H4 (cell line): ENCODE measurements at places on chromosomes 4 and X. TPM values are rescaled to one million over a fixed set of nuclear protein-coding genes. Genes with fewer than 3 reads are reported as not detected.
A peak's percentile ranks its signal among the peaks of the same experiment; 100 is the strongest.

- no peak for DNase-seq
Observed at GRCh38 chr4:10773010-10773409, 88.4 kb upstream of the CLNK start.

DNA sequence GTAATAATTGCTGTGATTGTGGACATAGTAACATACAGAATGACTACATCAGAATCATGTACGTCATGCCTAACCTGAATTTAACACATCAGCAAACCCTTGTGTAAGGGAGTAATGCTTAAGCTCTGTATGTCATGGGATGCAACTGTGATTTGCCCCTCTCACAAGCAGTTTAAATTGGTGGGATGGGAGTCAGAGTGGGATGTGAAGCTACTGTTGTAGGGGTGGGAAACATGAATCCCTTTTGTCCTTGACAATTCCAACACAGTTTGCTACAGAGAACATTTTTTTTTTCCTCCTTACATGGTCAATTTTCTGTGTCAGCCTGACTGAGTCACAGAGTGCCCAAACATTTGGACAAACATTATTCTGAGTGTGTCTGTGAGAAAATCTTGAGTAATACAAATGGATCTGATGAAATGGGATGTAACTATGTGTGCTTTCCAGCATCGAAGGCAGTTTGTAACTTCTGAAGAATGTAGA, 392.8 kb downstream of the GPM6A start:
- peak; percentile 77 for DNase-seq

GRCh38 chrX:11329021-11329420, 35.8 kb downstream of the AMELX start:
- no peak for DNase-seq

- no peak for DNase-seq
Observed at GRCh38 chrX:29155286-29155685, 568.0 kb downstream of the IL1RAPL1 start.

DNA sequence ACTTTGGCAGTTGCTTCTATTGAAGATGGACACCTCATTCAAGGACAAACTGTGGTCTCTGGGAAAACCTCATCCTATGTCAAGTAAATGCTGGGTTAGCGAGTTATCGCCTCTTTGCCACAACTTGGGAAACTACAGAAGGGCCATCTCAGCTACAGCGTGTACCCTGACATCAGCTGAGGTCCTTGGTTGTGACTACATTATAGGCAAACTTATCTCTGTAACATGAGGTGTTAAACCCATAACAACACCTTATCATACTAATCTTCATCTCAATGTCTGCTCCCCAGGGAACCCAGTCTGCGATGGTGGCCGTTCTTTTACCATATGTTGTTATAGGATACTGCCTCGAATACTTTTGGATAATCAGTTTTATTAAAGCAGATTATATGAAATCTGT, 1862.7 kb downstream of the STIM2 start:
- DNase-seq = no peak

DNA sequence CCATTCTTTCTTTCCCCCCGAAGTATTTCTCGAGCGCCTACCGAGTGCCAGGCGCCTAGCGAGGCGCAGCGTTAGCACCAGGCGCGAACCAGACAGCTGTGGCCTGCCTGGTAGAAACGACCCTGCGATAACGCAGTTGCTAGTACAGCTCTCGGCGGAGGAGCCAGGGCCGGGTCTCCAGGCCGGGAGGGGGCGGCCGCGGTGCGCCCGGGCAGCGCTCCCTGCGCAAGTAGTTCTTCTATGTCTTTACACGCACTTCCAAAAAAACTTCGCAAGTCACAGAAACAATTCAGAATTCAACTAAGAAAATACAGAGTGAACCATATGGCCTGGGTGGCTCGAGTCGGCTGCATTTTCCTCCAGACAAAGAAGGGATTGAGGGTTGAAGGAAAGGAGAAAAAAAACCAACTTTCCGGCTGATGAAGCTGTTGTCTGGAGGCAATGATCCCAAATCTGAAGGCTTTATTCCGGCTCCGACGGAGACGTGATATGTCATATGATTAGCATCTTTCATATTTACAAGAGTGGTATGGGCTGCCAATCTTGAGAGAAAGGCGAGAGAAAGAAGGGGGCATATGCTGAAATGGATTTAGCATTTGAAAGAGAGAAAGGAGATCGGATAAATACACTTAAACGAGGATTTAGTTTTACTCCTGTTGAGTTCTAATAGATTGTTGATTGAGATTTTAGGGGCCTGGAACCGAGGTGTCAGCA, 7.2 kb upstream of the NEUROG2 start:
- no peak for DNase-seq

GRCh38 chrX:43998374-43998773, 25.2 kb upstream of the NDP start:
- no peak for DNase-seq

GRCh38 chr4:6719611-6720179, 3.7 kb downstream of the BLOC1S4 start:
- no peak for DNase-seq

- DNase-seq = no peak
Observed at GRCh38 chrX:31600823-31601222, 529.0 kb upstream of the FTHL17 start.

DNA sequence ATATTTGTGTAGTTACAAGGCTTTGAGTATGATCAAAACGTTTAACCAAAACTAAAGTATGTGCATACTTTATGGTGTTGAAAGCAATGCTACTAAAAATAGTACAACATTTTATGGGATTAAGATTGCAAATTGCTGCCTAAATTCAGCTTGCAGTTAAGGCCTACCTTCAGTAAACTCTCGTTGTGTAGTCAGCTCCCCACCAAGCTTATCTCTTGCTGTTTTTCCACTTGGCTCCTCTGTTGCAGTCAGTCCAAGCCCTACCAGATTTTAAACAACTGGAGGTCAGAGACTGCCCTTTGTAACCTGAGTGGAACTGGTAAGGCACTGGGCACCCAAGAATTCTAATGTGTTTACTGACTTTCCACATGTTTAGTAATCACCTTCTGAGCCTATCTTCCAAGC, 25.7 kb downstream of the AFF1 start:
- DNase-seq = peak; percentile 14

DNA sequence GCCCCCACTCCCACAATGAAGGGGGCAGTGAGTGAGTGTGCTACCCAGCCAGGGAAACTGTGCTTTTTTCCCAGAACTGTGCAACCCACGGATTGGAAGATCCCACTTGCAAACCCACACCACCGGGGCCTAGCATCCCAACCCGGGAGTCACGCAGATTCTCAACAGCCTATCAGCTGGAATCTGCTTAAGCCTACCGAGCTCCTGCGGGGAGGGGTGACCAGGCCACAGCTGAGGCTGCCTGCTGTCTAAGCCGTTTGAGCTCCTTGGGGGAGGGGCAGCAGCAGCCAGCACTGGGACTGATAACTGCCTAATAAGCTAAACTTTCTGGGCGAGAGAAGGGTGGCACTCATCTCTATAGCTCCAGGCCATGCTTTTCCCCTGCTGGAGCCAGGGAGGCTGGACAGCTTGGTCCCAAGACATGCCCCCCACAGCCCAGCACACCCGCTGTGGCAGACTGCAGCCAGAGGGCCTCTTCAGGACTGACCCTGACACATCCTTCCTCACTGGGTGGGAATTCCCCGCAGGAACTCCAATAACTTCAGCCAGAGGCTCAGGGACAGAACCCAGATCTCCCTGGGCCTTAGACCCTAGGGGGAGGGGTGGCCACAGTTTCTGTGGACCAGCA, 161.3 kb upstream of the MAGEB18 start:
- no peak for DNase-seq

GRCh38 chr4:138400066-138400465, 157.9 kb upstream of the SLC7A11 start:
- no peak for DNase-seq

- DNase-seq = peak; percentile 83
Observed at GRCh38 chrX:45710081-45710801, 509.6 kb upstream of the DIPK2B start.

- peak; percentile 76 for DNase-seq
Observed at GRCh38 chr4:74109870-74110605, 11.0 kb upstream of the CXCL2 start.

GRCh38 chr4:525660-526059, 26.6 kb downstream of the PIGG start:
- DNase-seq = no peak

DNA sequence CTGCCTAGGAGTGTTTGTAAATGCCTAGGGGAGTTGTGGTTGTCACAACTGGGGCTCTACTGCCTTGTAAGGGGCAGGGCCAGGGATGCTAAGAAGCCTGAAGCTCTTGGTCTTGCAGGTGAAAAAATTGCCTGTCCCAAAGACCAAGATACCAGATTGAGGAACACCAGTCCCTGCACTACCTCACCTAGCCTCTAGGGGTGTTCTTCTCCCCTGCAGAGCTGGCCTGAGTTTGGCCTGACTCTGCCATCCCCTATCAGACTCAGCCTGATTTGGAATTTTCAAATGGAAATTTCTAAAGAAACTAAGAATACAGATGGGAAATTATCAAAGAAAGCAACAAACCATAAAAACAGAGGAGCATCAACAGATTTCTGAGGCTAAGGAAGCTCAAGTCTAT, 90.4 kb downstream of the ZC4H2 start:
- no peak for DNase-seq

GRCh38 chrX:151227627-151228026, 51.2 kb downstream of the GPR50 start:
- DNase-seq = no peak

GRCh38 chrX:40773188-40773587, 37.8 kb upstream of the MED14 start:
- no peak for DNase-seq

DNA sequence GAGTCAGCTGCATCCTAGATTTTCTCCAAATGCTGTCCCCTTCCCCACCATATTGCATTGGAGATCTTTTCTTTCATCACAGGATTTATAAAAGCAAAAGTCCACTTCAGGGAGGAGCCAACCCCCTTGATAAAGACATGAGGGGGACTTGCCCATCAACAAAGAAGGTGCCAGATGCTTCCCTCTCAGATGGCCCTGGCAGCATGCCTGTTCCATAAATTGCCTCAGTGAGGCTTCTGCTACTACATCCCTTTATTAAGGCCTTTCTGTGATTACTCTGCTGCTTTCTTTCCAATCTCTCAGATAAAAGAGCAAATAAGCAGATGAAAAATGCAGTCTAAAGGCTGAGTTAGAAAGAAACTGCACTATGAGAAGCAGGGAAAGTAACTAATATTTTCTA, 511.6 kb downstream of the PACRGL start:
- no peak for DNase-seq

- DNase-seq = peak; percentile 14
Observed at GRCh38 chr4:100895556-100896197, 377.9 kb upstream of the EMCN start.

- DNase-seq = no peak
Observed at GRCh38 chrX:47649271-47649670, 1.1 kb downstream of the ELK1 start.

DNA sequence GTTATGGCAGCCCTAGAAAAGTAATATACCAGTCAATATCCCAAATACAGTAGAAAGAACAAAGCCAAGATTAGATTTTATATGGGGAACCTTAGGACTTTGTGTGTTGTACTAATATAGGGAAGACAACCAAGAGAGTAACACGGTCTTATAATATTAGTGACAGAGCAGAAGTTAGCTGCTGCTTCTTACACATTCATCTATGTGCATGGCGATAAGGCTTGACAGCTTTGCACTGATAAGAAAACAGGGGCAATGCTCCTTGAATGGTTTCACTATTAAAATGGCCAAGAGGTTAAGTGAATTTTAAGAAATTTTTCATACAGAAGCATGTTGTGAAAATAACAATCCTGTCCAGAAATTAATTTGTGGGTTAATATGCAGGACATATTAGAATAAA, 521.6 kb downstream of the CCSER1 start:
- DNase-seq = no peak

- peak; percentile 16 for DNase-seq
Observed at GRCh38 chr4:29081234-29081955, 1638.8 kb upstream of the PCDH7 start.

- no peak for DNase-seq
Observed at GRCh38 chr4:124810827-124811226, 98.3 kb upstream of the ANKRD50 start.

- no peak for DNase-seq
Observed at GRCh38 chrX:7891928-7892327, 35.3 kb downstream of the PNPLA4 start.

GRCh38 chrX:153867139-153867538, 18.8 kb downstream of the L1CAM start:
- no peak for DNase-seq

- no peak for DNase-seq
Observed at GRCh38 chr4:109083911-109084310, 218.5 kb downstream of the COL25A1 start.

DNA sequence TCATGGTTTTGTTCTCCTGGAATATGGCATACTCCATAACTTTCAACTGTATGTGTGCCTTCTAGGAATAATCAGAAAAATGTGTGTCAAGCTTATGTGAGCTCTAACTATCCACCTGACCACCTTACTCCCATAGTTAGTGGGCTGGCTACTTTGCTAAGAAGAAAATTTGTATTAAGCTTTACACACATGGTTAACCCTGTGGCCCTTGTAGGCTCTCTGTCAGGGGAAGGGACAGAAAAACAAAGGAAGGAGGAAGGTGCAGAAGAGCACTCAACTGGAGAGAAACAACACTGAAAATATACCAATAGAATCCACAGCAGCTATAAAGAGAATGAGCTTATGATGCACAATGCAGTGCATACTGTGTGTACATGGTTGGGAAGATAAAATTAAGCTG, 84.6 kb downstream of the PPP3CA start:
- no peak for DNase-seq

- DNase-seq = no peak
Observed at GRCh38 chrX:153875391-153876111, 10.4 kb downstream of the L1CAM start.

GRCh38 chr4:159174645-159175084, 71.8 kb downstream of the RAPGEF2 start:
- DNase-seq = no peak

DNA sequence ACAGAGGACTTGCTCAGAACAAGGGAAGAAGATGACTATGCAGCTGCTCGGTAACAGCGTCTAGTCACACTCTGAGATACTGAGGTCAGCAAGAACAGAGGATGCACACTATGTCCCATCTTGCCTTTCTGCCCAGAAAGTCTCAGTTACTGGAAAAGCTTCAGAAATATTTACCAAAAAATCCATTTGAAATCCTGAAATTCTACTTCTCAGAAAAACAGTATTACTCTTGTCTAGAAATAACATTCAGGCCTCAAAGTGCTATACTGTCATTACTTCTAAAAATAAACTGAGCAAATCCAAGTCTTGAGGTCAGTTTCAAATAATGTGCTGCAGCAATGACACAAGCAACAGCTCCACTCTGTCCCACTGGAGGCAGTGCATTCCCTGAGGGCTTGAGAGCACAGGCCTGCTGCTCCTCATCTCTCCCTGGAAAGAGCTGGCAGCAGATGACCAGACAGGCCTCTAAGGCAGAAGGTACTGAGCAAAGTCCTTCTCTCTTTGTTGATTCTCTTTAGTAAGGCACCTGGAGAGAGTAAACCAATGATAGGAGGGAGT, 76.9 kb downstream of the CAMK2D start:
- DNase-seq = peak; percentile 31

Gene SPANXN4
- total RNA-seq = not detected in 2 replicates

Gene NIPAL1
- total RNA-seq = 0.37 and 1.5 TPM in 2 replicates

Gene BEX5
- total RNA-seq = 1.3 TPM in 1 of 2 replicates, not detected in the other

Gene GAGE12D
- 0.90 TPM in 1 of 2 replicates, not detected in the other for total RNA-seq

Gene H2AZ1
- total RNA-seq = 1,439 and 1,655 TPM in 2 replicates

Gene AR
- 6.5 and 7.6 TPM in 2 replicates for total RNA-seq

Gene FAM184B
- 0.08 TPM in 1 of 2 replicates, not detected in the other for total RNA-seq

Gene DMD
- total RNA-seq = 9.3 and 13.3 TPM in 2 replicates

Gene DNAJB14
- total RNA-seq = 32.6 and 62.2 TPM in 2 replicates

Gene TMEM192
- 22.7 and 24.7 TPM in 2 replicates for total RNA-seq

Gene IRAK1
- total RNA-seq = 50.0 and 58.6 TPM in 2 replicates

Gene KDR
- total RNA-seq = not detected in 2 replicates

Gene CT47A1
- not detected in 2 replicates for total RNA-seq

Gene PNMA6A
- total RNA-seq = 0.29 and 0.68 TPM in 2 replicates

Gene MXRA5
- not detected in 2 replicates for total RNA-seq

Gene SRPX2
- 24.5 and 27.9 TPM in 2 replicates for total RNA-seq

Gene UGT2B11
- not detected in 2 replicates for total RNA-seq
